ENCODE measurements at places on chromosomes 3 and 15.
A peak's percentile ranks its signal among the peaks of the same experiment; 100 is the strongest.

DNA sequence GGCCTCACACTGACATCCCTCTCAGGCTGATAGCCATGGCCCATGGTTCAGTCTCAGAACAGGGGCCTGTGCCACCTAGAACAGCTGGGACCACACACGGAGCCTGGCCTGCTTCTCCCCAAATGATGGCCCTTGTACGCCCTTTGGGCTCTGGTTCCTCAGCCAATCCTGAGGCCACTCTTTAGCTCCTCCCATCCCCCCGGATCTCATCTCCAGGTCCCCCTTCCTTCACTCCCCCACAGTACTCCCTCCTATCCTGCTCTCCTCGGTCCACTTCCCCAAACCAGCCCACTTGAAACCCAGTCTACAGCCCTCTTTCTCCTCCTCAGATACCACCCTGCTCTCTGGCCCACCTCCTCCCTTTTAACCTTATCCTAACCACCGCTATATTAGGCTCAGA lies 17.8 kb upstream of the ZFYVE19 start:
- no peak for DNase-seq

DNA sequence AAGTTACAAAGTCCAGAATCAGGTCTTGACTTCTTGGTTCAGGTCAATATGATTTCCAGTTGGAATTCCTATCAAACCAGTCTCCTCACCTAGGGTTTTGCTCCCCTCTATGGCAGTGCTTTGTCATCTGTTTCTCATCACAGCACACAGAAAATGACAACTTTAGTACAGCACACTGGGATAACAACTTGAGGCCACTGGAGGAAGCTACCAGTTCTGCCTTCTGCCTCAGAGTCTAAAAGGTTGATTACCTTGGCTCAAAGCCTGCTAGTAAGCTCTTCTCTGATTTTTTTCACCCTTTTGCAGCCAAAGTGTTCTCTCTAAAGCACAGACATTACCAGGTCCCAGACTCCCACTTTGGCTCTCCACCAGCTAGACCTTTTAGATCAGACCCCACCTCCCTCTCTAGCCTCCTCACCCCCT lies 24.8 kb upstream of the TRIM59 start:
- no peak for DNase-seq

- DNase-seq = no peak
These were observed 241.3 kb upstream of the ONECUT1 start for GRCh38 chr15:53031469-53031868.

- DNase-seq = no peak
These were observed 41.3 kb downstream of the ETV5 start for GRCh38 chr3:186067360-186068242.

DNA sequence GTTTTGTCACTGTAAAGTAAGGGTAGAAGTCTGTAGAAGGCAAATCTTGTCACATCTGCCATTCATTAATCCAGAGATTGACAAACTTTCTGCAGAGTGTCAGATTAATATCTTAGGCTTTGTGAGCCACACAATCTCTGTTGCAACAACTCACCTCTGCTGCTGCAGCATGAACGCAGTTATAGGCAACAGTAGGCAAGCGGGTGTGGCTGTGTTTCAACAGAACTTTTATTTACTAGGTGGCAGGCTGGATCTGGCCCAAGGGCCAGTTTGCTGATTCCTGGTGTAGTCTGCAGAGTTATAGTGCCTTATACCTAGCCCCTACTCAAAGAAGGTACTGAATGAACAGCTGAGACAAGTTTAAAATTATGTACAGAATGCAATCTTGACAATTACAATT lies 396.7 kb downstream of the FOXP1 start:
- DNase-seq = no peak

DNA sequence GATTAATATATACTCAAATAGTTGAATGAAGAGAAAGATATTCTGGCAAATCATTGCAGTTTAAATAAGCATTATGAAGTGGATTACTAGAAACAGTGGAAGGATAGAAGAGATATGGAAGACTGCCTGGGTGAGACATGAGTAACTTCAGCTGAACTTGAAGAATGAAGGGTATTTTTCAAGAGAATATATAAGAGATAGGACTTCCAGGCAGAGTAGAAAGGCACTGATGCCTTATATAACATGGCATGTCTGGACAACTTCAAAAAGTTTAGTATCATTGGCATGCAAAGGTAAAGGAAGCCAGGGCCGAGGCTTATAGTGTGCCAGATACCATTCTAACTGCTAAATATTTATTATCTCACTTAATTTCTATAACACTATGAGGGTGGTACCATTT lies 126.5 kb upstream of the SLC7A14 start:
- DNase-seq = no peak

DNA sequence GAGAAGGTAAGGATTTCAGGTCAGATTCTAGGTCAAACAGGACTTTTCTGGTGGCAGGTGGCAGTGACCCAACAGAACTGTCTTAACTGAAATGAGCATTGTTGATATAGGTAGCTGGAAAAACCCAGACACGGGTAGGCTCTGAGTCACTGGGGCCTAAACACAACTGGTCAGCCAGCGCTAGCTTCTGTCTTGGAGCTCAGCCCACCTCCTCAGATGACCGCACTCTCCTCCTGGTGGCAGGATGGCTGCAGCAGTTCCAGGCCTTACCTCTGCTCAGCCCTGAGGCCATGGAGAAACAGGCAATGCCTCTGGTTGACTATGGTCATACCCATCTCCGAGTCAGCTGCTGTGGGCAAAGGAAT lies 61.1 kb upstream of the GATA2 start:
- no peak for DNase-seq

DNA sequence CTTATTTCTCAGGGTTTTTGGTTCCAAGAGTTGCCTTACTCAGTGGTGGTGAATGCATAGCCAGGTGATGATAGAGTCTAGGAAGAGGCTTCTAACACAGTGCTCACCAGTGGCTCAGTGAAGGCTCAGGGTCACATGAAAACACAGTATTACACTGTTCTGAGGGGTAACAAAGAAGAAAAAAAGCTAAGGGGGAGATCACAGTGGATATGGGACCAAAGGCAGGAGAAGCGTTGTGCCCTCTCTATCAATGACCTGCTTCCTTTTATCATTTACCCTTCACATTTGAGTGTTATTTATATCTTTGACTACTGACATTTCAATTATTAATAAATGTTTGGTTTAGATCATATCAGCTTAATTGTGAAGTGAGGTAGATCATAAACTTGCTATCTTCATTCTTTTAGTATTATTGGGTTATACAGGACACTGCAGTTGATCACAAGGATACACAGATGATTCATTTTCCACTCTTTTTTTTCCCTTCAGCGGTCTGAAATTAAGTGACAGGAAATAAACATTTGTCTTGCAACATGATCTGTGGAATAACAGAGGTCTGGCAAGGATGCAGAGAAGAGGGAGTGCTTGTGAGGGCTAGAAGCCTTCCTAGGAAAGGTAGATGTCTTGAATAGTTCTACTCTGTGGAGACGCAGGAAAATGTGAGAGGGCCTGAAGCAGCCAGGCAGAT lies 171.7 kb downstream of the C3orf38 start:
- no peak for DNase-seq

DNA sequence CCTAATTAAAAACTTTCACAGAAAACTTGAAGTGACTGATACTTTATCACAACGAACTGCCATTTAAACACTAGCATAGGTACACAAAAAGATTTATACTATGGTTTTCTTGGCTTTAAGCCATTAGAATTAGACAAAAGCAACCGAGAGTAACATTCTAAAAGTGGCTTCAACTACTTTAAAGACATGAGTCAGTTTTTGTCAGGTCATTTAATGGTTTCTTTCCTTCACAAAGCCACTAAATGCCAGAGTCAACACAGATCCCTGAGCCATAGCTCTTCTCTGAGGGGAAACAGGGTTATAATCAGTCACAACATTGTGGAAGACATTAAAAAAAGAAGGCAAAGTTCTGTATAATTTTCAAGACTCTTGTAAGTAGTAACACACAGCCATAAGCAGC lies 54.6 kb downstream of the CAPN3 start:
- no peak for DNase-seq

GRCh38 chr15:80766275-80766674 lies 12.9 kb upstream of the CEMIP start:
- no peak for DNase-seq

- DNase-seq = no peak
These were observed 170.0 kb downstream of the TMEM108 start for GRCh38 chr3:133208184-133208583.

DNA sequence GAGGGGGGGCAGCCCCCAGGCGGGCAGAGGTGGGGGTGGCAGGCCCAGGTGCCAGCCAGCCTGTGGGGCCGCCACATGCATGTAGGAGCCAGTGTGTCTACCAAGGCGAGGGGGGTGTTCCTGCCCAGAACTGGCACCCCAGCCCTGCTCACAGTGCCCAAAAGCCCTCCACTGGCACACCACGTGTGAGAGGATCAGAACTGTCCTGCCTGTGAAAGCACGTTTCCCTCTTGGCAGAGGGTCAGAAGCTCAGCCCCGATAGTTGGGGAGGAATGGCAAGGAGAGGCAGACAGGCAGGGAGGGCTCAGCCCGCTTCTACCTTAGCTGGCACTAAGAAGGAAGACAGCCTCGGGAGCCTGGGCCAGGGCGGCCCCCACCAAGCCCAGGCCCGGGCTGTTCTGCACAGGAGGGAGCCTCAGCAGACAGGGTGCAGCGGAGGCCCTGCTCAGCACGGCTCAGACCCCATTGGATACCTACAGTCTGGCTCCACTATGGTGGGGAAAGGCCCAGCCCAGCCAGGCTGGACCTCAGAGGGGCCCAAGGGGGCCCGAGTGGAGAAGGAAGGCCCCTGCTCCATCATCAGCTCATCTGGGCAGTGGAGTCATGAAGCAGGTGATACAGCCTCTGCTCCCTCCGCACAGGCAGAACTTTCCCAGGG lies 84.8 kb upstream of the LINGO1 start:
- no peak for DNase-seq

DNA sequence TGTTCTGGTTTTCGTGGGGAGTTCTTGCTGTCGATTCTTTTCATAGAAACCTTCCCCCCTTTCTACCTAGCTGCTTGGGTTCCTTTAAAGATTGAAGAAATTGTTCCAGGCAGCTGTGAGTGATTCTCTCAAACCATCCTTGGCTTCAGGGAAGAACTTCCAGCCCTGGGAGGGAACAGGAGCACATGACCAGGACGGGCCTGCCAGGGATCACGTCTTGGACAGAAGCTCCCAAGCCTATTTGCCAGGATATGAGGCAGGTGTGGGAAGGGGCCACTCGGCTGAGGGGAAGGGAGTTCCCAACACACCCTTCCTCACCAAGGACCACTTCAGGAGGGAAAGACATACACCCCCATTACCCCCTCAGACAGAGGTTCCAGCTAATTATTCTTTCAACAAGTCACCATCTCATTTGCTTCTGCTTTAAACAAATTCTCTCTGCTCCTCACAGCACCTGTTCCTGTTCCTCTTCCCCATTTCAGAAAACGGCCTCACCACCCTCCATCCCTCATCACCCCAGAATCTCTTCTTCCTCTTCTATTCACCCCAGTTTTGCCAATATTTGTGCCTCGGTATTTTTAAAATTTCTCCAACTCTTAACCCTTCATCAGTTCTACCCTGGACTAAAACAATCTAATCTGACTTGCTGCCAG lies 62.5 kb downstream of the WHAMM start:
- no peak for DNase-seq

- DNase-seq = peak; percentile 22
These were observed 30.4 kb downstream of the SLC41A3 start for GRCh38 chr3:126053513-126053912.

- no peak for DNase-seq
These were observed 26.7 kb upstream of the GRIP2 start for GRCh38 chr3:14566812-14567211.

GRCh38 chr15:63041974-63042876 lies at the start of gene TPM1:
TPM1 (plus strand) TSS chr15:63042747; CDS start chr15:63042830, 83 bp downstream.
- peak; percentile 77 for DNase-seq

GRCh38 chr3:20924646-20925385 lies 738.8 kb upstream of the SGO1 start:
- no peak for DNase-seq

Data from RWPE1 (cell line).